ENCODE measurements at places on chromosomes 12 and 14.

GRCh38 chr12:53952335-53952694 lies 2.4 kb upstream of the HOXC12 start:
- DNase-seq: no peak

DNA sequence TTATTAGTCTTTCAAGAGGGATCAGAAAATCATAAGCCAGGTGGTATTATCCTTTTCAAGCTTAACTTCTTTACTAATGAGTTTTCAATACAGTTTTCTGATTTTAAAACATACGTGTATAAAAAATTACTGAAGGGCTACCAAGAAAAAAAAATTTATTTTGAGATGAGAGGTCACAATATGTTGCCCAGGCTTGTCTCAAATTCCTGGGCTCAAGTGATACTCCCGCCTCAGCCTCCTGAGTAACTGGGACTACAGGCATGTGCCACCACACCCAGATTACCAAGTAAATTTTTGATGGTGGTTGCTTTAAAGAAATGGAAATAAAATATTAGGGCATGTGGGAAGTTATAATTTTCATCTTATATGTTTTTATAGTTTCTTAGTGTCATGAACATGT lies 26.7 kb downstream of the ST8SIA1 start:
- no peak for DNase-seq

DNA sequence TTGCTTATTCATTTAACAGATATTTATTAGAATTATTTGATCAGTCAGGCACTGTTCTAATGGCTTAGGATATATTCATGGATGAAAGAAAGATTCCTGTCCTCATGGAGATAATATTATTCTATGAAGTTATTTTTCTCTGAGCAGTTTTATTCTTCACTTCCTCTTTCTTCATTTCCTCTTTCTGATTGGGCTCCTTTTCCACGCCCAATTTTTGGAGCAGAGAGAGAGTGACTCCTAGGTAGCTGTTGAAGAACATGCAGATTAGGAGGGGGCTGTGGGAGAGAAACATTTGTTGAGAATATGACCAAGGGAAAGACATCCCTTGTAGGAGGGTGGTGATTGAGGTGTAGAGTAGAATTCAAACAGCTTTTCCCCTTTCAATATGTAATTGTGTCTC lies 6.0 kb upstream of the YARS2 start:
- DNase-seq: no peak

- no peak for DNase-seq
Observed at GRCh38 chr14:62002642-62003041, 240.4 kb downstream of the SNAPC1 start.

- DNase-seq: no peak
Observed at GRCh38 chr14:59394268-59394667, 70.9 kb downstream of the GPR135 start.

GRCh38 chr12:74732826-74733225 lies 195.2 kb downstream of the ATXN7L3B start:
- DNase-seq: no peak

GRCh38 chr14:68922886-68923285 lies 56.2 kb downstream of the ACTN1 start:
- DNase-seq: no peak

GRCh38 chr14:23829736-23830471 lies 123.7 kb upstream of the DHRS4 start:
- no peak for DNase-seq

- no peak for DNase-seq
Observed at GRCh38 chr12:131095826-131096680, 142.3 kb downstream of the ADGRD1 start.

DNA sequence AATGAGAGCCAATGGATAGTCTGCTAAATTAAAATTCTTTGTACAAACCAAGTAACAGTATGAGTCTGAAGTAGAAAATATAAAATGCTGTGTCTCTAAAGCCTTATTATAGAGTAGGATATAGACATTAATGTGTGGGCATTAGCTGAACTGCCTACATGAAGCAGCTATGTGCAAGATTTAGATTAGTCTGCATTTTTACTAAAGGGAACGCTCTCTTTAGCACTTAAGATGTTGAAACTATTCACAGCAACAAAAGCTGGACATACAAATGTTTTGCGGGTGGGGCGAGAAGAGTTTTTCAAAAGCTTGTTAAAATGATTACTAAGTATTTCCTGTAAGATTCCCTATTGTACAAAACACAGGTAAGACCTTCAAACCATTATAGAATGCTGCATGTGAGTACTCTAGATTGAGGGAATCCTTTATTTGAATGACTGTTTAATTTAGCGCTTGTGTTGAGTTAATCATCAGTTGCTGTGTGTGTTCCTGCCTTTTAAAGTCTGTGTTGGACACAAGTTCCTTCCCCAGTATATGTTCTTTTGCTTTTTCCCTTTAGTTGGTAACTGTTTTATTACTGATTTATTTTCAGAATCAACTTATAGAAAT lies 87.1 kb downstream of the RAD52 start:
- no peak for DNase-seq

GRCh38 chr12:64618953-64619590 lies 8.8 kb downstream of the RASSF3 start:
- no peak for DNase-seq

DNA sequence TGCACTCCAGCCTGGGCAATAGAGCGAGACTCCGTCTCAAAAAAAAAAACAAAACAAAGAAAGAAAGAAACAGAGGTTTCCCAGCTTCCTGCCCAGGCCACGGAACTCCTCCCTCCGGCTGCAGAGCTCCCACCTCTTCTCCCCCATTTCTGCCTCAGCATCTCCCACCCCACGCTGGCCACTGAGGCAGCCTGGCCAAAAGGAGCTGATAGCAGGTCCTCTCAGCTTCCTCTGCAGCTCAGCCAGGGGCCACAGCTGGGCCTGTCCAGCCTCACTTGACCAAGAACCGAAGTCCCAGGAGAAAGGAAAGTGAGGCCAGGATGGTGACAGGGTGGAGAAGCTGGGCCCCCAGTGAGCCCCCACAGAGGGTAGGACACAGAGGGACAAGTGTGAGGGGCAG lies 33.4 kb upstream of the CD9 start:
- no peak for DNase-seq

DNA sequence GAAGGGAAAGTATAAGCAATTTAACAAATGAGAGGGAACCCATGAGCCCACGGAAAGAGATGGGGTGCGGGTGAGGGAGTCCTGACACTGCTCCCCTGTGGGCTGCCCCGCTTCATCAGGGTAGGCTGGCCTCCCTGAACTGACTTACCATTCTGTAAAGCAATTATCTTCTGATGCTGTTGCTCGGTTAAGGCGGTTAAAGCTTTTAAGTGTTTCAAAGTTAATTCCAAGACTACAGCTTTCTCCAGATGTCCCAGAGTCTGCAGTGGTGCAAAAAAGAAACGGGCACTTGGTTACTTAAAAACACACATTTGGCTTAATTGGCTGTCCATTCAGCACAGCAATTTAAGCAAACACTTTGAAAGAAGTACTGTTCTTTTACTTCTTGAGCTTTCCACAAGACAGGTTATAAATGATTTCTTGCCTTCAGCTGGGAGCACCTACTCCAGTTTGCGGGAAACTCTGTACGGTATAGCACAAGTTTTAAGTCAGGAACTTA lies 1.3 kb downstream of the BHLHE41 start:
- no peak for DNase-seq

GRCh38 chr12:70556179-70556869 lies 80.9 kb downstream of the PTPRB start:
- no peak for DNase-seq

DNA sequence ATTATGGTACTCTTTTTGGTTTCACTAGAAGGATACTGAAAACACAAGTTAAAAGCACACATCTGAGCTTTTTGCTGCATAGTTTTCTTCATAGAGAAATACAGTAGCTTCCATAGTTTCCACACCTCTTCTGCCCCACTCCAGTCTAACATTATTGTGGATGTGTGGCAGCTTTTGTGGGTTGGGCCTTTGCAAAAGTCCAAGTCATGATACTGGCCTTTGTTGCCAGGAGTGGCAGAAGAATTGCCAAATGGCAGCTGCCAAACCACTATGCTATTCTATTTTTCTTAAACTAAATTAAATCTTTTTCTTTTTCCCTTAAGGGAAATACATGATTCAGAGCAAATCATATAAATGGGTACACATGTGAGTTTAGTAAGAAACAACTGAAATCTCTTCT lies 114.8 kb downstream of the PLEKHA5 start:
- no peak for DNase-seq

Data from CD4-positive, alpha-beta T cell treated with Interleukin-6 for 4 hours (primary cell).